ENCODE measurements at places on chromosomes 1 and 21.

- no peak for DNase-seq
Observed at GRCh38 chr1:154400381-154400801, 4.8 kb upstream of the IL6R start.

DNA sequence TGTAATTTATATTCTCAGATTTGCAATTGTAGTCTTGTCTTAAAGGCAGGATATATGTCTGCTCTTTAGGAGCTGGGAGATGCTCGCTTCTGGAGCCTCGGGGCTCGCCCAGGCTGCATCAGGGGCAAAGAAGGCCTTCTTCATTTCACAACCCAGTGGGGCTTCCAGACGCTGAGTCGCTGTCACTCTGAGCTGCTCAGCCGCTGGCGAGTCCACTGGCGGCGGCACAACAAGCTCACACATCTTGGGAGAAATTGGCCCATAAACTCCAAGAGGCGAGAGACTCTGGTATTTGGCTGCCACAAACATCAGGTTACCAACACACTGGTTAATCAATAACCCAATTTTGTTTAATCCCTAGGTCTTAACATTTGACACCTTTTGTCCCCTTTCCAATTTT, 216.6 kb downstream of the ATG4C start:
- no peak for DNase-seq

GRCh38 chr1:214416417-214416816, 135.0 kb downstream of the PTPN14 start:
- DNase-seq: no peak

DNA sequence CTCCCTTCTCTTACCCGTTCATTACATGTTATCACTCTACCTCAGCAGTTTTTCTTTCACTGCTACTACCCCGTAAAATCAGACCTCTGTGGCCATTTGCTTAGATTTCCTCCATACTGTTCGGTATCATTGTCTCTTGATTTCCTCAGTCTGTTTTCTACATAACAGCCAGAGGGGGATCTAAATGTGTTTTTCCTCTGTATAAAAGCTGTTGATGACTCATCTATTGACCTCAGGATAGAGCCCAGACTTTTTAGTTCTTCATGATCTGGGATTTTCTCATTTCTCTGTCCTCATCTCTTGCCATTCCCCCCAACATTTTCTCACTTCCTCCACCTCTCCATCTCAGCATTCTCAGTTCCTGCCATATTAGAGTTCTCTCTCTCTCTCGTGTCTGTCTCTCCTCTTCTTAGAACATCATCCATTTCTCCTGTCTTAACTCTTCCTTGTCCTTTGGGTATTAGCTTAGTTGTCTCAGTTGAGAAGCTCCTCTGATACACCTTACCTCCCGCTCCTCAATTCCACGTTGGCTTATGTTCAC, 10.5 kb downstream of the OTUD3 start:
- DNase-seq: no peak

- no peak for DNase-seq
Observed at GRCh38 chr1:84107955-84108354, 36.1 kb upstream of the PRKACB start.

DNA sequence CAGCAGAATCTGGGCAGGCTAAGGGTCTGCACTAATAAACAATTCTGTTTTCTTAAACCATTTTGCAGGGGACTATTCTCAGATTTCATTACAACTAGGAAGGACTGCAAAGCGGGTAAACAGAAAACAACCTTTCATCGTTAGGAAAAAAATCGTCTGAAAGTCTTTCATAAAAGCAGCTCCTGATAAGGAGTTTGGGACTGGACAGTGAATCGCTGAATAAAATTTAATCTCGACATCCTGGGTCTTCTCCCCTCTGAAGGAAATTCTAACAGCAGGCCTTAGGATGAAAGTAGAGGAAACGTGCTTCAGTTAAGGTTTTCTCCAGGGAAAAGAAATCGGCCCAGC, 471 bp upstream of the MTF2 start:
- DNase-seq: no peak

DNA sequence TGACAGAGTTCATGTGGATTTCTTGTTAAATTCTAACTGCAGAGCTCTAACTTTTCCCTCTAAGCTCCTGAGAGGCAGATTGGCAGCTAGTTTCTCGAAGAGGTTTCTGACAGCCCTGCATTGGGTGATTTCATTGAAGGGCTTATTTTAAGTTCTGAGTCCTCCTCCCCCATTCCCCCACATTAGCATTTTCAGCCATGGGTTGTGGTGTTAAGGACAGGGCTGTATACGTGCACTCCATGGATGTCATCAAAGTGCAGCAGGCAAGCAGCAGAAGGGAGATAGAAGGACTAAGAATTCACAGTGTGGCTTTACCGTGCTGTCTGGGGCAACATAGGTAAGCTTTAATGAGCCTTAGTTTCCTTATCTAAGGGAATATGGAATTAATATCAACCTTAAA, 19.0 kb downstream of the CRYZ start:
- no peak for DNase-seq

DNA sequence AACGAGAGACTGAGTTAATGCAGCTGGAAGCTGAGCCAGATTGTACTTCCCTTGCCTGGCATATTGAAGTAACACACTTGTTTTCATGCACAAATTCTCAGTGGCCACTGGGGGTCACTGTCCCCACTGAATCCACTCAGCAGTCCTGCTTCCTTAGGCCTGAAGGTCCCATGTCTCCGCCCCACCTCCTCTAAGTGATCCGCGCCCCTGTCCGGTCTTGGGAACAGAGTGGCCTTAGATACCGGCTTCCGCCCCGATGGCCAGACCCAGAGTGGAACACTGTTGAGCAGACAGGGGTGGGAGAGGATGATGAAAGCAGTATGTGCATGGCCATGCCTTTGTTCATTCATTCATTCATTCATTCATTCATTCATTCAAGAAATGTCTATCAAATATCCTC, 34.8 kb downstream of the CHAF1B start:
- no peak for DNase-seq

DNA sequence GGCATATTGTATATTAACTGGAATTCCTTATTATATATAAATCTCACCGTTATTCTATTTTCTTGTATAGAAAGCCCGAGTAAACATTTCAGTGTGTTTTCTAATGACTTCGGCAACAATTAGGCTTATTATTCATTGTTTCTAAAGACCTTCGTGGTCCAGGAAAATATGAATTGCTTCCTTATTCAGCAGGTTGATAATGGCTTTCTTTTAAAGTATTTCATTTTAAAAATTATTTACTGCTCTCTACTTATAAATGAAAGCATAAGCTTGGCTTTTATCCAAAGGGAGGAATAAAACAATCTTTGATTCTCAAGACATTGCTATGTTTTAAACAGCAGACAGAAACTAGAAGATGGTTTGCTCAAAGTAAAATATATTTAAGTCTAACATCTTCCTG, 198.4 kb upstream of the RGS18 start:
- no peak for DNase-seq

- no peak for DNase-seq
Observed at GRCh38 chr1:117652421-117652820, 46.6 kb downstream of the TENT5C start.

DNA sequence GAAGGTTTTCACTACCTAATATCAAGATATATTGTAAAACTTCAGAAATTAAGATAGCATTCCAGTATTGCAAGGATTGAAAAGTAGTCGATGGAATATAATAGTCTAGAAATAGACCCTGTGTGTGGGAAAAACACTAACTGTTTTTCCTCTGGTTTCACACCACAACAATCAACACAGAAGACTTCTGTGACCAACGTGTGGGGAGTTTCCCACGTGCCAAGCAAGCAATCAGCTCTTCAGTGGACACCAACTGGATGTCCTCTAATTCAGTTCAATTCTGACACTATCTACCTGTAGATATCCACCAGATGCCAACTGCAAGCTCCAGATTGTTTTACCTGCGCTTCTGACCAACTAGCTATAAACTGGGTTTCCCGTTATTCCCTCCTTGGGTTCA, 12.1 kb downstream of the CD244 start:
- no peak for DNase-seq

DNA sequence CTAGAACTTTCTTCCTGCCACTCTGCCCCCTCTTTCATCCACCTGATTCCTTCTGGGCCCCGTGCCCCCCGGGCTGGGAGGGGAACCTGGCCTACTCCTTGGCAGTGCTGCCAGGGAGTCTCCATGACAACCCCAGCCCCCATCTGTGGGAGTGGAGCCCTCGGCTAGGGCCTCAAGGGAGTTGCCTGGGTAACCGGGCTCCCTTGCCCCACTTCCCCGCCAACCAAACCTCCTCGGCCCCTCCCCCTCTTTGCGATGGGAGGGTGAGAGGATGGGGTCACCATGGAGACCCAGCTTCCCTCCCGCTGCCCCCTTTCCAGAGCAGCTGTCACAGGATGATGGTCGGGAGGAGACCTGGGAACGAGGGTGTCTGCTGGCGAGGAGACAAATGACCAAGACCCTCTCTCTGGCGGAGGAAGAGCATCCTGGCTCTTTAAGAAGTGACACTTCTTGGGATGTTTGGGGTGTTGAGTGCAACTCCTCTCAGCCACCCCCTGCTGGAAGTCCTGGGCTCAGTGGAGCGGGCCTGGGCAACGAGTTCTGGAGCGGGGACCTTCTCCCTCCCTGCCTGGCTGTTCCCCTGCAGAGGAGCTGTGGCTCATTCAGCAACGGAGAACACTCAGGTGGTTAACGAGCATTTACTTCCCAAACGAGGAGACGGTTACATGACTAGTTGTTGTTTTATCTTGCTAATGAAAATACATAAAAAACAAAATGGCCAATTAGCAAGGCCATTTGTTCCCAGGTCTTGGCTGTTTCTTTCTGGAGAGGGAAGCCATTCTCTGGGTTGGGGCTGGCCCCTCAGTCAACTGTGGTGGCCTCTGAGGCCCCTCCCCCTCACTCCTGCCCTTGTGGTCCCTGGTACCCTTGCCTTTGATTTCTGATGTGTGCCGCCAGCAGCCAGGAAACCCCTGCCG, 82.8 kb downstream of the UBIAD1 start:
- no peak for DNase-seq

GRCh38 chr1:155978973-155979429, 654 bp upstream of the ARHGEF2 start:
- no peak for DNase-seq

DNA sequence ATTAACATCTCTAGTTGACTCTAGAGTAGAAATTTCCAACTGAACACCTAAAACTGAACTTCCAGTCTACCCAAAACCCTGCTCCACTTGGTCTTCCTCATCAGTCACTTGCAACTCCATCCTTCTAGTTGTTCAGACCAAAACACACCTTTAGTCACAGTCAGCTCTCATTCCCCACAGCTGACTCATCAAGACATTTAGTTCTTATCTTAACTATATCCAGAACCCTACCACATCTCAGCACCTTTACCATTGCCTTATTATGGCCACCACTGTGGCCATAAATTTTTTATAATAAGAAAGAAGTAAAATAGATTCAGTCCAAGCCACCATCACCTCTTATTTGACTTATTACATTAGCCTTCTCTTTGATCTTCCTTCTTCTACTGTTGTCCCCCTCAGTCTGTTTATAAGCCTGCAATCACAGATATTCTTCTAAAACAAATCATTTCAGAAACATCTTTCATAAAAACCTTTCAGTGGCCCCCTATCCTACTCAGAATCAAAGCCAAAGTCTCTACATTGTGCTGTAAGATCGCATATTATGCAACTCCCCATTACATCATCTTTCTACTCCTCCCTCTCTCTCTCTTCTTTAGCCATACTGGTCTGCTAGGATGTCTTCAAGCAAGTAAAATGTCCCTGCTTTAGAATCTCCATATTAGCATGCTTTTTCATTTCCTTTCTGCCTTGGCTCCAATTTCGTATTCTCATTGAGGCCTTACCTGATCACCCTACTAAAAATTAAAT, 275.9 kb downstream of the LRRC40 start:
- DNase-seq: no peak

Measured in esophagus squamous epithelium (tissue), 5 donors.